AML-193 (cell line): ENCODE measurements at places on chromosomes 12 and 14.

GRCh38 chr12:59031313-59031712, 111.0 kb upstream of the LRIG3 start:
- DNase-seq = no peak

DNA sequence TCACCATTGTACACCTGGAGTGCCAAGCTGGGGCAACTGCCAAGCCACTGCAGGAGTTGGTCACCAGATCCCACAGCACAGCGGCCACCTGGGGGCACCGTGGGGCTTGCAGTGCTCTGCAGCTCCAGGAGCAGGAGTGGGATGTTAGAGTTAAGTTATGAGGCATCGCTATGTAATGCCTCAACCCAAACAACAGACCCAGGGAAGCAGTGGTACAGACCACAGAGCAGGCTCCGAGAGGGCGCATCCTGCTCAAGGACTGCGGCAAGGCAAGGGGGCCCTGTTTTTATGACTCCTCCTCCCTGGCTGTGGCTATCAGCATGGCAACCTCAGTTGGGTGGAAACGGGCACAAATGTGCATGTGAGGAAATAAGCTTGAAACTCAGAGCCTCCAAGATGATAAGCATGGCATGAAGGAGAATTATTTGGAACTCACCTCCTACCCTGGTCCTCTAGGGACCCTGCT, 63.1 kb downstream of the ARL6IP4 start:
- DNase-seq = no peak

DNA sequence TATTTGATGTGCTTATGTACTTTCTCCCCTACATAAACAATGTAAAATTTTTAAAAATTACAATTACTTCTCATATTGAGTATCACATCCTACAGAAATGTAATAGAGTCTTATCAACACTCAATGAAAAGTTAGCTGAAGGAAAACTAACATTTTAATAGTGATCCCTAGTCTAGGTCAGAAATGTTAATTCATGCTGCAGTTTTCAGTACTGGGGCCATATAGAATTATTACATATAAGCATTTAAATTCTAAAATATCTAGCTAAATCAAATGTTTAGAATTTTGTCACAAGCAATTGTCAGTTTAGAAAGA, 37.8 kb downstream of the SLC6A15 start:
- no peak for DNase-seq

GRCh38 chr12:115489253-115489652, 788.2 kb downstream of the MED13L start:
- DNase-seq = no peak

DNA sequence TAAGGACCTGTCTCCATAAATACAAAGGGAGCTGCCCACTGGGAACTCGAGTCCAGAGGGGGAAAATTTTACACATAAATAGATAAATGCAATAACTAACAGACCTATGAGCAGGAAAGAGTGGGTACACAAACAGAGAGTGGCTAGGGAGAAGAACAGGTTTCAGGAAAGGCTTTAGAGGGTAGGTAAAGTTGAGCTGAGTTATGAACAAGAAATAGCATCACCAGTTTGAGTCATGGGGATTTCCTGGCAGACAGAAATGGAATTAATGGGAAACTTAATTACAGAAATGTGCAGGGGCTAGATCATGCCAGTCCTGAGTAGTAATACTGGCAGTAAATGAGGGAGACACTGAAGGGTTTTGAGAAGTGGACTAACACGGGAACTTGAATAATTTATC, 58.0 kb upstream of the CCDC175 start:
- no peak for DNase-seq

GRCh38 chr14:87045246-87045645, 947.7 kb downstream of the GALC start:
- DNase-seq = no peak
